Activated CD4-positive, alpha-beta T cell treated with anti-CD3 and anti-CD28 coated beads, Interleukin-2, amount 10 ng/mL, durations not matched to agents 7 days and 5 days (primary cell): ENCODE measurements at places on chromosomes 4 and X.
A peak's percentile ranks its signal among the peaks of the same experiment; 100 is the strongest.

GRCh38 chr4:17701138-17701839, 80.1 kb downstream of the FAM184B start:
- no peak for DNase-seq

DNA sequence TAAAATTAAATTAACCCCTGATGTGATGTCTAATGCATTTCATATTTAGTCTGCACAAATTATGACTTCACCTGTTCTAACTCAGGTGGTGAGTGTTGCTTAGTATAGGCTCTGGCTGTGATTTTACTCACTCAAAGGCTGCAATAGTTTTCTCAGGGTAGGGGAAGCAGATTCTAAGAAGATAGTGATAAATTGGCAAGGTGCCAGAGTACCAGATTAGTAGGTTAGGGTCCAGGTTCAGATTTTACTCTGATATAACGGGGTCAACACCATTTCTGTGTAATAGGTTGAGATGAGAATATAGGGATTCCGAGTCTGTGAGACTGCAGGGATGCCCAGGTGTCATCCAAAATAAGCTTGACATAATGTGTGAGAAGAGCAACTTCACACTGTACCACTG, 1049.6 kb downstream of the STIM2 start:
- DNase-seq = no peak

- DNase-seq = no peak
Observed at GRCh38 chr4:23937173-23937572, 47.3 kb upstream of the PPARGC1A start.

DNA sequence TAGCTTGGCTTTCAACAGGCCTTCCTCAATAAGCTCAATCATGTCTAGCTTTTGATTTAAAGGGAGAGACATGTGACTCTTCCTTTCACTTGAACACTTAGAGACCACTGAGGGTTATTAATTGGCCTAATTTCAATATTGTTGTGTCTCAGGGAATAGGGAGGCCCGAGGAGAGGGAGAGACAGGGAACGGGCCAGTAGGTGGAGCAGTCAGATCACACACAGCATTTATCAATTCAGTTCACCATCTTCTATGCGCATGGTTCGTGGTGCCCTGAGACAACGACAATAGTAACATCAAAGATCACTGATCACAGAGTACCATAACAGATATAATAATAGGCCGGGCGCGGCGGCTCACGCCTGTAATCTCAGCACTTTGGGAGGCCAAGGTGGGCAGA, 17.8 kb downstream of the ZNF81 start:
- DNase-seq = peak; percentile 35

DNA sequence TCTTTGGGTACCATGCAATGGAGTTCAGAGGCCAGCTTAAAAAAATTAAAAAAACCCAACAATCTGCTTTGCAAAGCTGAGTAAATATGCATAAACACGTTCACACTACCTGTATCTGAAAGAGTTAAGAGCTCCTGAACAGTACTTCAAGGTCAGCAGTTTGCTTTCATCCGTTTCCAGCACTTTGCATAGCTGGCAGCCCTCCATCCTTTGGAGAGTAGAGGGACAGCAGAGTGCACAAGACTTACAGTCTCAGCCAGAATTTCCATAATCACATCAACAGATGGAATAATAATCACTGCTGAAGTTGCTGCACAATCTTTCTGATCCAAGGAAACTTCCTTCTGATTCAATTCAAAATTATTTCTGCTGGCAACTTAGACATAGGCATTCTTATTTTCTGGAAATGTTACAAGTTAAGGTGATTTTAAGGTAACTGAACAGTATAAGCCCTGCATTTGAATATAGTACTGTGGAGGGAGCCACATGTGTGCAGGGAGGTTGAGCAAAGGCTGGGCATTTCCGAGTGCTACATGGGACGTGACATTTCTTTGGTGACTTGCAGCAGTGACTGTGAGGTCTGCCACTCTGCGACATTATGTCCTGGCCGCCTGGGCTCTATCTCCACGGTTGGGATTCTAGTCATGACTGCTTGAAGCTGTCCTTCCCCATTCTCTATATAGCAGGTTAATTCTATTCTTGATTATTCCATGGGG, 73.5 kb upstream of the EMCN start:
- no peak for DNase-seq

DNA sequence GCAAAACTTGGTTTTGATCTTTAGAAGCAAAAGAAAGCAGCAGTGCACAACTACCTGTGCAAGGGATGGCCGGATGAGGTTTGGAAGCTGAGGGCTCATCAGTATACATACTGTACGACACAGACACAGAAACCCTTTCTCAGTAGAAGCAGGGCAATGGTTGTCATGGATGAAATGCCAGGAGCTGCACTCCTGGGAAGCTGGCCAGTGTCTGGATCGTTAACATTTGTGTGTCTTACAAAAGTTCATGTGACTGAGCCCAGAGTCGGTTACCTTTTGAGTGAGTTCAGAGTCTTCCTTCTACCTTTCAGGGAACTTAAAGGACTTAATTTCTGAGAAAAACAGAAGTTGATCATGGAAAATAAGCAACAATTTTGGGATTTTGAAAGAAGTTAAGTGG, 230.3 kb downstream of the APBB2 start:
- DNase-seq = no peak

GRCh38 chr4:147334478-147334877, 146.4 kb upstream of the EDNRA start:
- DNase-seq = no peak

DNA sequence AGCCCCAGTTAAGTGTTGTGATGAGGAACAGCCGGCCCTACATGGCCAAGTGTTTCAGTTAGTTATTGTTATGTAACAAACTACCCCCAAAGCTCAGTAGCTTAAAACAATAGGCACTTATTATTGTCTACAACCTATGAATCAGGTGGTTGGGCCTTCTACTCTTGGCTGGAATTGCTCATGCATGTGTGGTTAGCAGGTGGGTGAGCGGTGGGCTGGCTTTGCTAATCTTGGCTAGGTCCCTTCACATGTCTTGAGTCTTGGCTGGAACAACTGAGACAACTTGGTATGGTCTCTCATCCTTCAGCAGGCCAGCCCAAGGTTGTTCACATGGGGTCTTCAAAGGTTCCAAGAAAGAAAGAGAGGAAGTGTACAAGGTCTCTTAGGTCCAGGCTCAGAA, 54.5 kb upstream of the CHRNA9 start:
- no peak for DNase-seq

DNA sequence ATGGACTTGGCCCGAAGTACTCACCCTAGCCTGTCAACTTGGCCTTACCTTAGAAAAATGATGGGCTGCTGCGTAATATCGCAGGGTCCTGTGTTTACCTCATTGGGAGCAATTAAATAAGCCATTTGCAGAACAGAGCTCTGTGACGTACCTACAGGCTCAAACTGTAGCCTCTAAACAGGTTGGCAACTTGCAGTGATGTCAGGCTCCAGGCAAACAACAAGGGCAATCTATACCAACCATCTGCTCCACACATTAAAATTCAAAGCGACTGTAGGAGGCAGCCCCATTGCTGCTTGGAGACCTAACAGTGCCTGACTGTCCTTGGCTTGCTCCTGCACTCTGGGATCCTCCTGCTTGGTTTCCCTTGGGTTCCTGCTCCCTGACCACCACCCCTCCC, 17.2 kb downstream of the VGLL1 start:
- no peak for DNase-seq

DNA sequence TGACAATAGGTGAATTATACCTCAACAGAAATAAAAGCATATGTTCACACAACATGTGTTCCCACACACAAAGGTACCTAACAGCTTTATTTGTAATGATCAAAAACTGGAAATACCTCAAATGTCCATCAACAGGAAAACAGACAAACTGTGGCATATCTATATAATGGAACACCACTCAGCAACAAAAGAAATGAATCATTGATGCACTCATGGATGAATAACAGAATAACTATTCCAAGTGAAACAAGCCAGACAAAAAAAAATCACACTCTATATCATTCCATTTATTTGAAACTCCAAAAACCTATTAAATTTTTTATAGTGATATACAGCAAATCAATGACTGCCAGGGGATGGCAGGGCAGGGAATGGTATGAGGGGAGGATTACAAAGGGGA, 148.1 kb downstream of the PLS3 start:
- no peak for DNase-seq

GRCh38 chr4:128658214-128658631, 151.3 kb upstream of the JADE1 start:
- no peak for DNase-seq

- no peak for DNase-seq
Observed at GRCh38 chr4:98528882-98529281, 129.5 kb downstream of the TSPAN5 start.

- no peak for DNase-seq
Observed at GRCh38 chr4:15234856-15235126, 193.0 kb upstream of the C1QTNF7 start.

- DNase-seq = no peak
Observed at GRCh38 chrX:148268673-148269072, 231.7 kb upstream of the AFF2 start.

- peak; percentile 28 for DNase-seq
Observed at GRCh38 chr4:101037938-101038413, 309.4 kb downstream of the PPP3CA start.

- DNase-seq = no peak
Observed at GRCh38 chr4:185232370-185232769, 23.0 kb downstream of the SNX25 start.

GRCh38 chr4:113975578-113975977, 3.9 kb downstream of the ARSJ start:
- no peak for DNase-seq

- no peak for DNase-seq
Observed at GRCh38 chr4:3701736-3702560, 64.2 kb upstream of the ADRA2C start.

DNA sequence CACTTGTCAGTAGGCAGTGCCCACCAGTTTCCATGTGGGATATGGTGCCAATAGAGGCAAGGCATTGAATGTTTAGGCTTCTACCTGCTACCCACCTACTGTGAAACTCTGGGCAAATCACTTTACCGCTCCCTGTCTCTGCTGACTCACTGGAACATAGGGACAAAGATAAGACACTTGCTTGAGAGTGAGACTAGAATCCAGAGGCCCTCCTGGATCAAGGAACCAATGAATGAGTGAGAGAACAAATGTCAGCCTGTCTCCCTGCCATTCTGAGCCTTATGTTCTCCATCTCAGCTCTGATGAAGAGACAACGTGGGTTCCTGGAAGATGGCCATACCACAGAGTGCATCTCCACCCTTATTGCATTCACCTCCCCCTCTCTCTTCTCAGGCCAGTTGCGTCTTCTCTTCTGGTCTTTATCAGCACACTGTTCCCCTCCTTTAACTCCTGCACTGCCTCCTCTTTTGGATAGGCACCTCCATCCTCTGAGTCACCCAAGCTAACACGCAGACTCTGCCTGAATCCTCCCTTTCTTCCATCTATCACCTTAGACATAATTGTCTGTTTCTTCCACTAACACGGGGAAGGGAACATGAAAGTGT, 15.4 kb upstream of the PRRG3 start:
- DNase-seq = no peak

DNA sequence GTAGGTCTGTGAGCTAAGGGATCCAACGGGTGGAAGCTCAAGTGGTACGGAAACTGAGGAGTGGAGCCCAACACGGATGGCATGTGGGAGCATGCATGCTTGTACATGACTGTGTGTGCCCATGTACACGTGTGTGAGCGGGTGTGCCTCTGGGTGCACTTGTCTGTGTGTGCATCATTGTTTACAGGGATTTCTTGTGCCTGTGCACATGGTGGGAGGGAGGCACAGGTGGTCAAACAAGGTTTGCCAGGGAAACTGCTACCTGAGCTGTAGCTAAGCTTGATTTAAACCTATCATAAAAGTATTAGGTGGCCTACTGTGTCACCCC, 122.5 kb upstream of the MAMLD1 start:
- DNase-seq = no peak

- no peak for DNase-seq
Observed at GRCh38 chrX:43002526-43003203, 224.7 kb upstream of the PPP1R2C start.
